Left ventricle myocardium inferior (tissue), 1 donor: ENCODE measurements at places on chromosomes 5 and 9. TPM values are rescaled to one million over a fixed set of nuclear protein-coding genes. Genes with fewer than 3 reads are reported as not detected.

DNA sequence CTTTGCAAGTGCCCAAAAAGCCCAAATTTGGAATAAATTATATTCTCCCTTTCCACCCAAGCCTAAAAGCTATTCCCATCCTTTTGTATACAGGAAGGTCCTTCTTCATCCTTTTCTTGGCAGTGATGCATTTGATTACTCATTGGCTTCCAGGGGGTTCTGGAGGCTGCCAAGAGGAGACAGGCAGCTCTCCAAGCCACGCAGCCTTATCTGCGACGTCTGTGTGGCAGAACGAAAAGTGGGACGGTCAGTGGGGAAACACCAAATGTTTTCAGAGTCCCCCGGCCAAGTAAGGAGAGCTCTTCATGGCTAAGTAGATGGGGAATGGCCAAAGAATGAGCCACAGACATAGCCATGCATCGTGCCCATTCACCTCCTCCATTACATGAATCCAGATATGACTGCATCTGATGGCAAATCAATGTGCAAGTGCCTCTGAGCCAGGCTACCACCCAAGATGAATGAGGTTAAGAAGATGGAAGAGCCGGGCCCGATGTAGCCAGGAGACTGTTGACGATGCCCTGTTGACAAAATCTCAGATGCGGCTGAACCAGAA, 12.1 kb downstream of the ADAM19 start:
- DNase-seq = no peak

GRCh38 chr5:9905661-9906060, 275.5 kb upstream of the TAS2R1 start:
- no peak for DNase-seq

- DNase-seq = no peak
Observed at GRCh38 chr5:124410539-124411488, 335.6 kb downstream of the ZNF608 start.

DNA sequence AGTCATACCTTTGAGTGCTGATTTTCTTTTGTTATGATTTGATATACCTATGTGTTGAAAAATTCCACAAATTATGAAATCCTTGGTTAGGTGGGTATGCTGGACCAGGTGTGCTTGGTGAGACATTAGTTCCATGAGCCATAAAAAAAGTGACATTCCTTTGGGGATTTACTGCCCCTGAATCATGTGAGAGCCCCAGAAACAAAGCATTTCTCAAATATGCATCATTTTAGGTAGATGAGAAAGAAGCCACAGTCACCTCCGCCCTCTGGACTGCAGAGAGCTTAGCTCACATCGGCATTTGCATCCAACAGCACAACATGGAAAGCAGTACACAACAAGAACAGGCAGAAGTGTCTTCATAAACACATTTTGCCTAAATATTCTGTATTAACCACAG, 55.3 kb downstream of the DAP start:
- no peak for DNase-seq

GRCh38 chr5:33488558-33489355, 48.0 kb downstream of the TARS1 start:
- no peak for DNase-seq

- no peak for DNase-seq
Observed at GRCh38 chr9:98018347-98018746, 35.2 kb downstream of the ANP32B start.

Gene HMGXB3
- 14.7 TPM for total RNA-seq

Gene IFNA2
- total RNA-seq = not detected
